Activated CD8-positive, alpha-beta memory T cell treated with anti-CD3 and anti-CD28 coated beads for 4 hours (primary cell): ENCODE measurements at places on chromosomes 7 and 10.
A peak's percentile ranks its signal among the peaks of the same experiment; 100 is the strongest.

GRCh38 chr10:45439873-45440272 lies 65.9 kb downstream of the ALOX5 start:
- DNase-seq: no peak

DNA sequence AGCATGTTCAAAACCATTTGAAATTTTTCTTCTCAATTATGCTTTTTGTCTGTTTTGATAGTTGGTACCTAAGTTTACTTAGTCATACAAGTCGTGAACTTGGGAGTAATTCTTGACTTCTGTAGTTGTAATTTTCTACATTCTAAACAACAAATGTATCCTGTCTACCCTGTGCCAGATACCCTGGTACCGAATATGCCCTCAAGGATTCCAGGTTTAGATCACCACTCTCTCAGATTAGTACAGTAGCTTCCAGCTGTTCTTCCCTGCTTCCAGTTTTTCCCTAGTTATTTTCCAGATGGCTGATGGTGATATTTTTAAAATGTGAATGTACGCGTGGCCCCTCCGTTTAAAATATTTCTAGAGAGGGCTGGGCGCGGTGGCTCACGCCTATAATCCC lies 6.5 kb downstream of the STAM start:
- no peak for DNase-seq

DNA sequence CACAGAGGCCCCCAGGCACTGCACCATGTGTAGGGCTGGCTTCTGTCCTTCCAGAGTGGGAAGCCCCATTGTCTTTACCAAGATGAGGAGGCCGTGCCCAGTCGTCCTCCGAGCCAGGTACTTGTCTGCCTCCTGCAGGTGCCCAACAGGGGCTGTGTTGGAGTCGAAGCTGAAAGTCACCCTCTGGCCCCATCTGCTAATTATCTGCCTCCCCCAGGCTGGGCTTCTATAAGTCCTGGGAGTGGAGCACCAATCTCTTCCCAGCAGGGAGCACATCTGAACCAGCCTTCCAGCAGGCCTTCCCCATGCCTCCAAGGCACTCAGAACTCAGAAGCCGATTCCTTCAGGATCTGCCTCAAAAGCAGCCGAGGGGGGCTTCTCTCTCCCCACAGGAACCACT lies 11.6 kb upstream of the CHST15 start:
- no peak for DNase-seq

- no peak for DNase-seq
Observed at GRCh38 chr7:1452205-1452604, 7.1 kb downstream of the MICALL2 start.

GRCh38 chr7:57868771-57869483 lies 418.9 kb downstream of the ZNF716 start:
- DNase-seq: no peak

DNA sequence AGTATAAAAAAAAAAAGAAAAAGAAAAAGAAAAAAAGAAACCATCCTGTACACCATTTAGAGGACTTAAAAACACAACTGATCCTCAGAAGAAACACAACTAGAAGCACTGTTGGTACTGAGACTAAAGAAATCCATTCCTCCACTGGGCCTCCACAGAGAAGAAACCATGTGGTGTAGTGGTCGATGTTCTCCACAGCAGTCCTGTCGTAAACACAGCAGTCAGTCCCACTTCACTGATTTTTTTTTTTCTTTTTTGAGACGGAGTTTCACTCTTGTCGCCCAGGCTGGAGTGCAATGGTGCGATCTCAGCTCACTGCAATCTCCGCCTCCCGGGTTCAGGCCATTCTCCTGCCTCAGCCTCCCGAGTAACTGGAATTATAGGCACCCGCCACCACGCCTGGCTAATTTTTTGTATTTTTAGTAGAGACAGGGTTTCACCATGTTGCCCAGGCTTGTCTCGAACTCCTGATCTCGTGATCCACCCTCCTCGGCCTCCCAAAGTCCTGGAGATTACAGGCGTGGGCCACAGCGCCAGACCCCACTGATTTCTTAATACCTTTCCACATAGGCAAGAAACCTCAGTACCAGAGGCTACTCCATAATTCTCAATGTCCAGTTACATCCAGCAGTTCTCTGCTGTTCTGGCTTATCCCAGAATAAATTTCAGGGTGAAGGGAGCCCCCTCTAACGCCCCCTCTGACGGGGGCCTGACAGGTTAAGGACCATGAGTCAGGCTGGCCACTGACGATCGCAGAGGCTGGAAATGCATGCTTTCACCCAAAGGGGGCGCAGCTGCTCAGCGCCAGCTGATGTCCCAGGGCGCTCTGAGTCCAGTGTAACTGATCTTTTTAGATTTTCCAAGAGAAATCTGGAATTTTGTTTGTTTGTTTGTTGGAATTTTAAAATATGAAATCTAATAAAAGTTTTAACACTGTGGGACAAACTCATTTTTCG lies 24.8 kb upstream of the FFAR4 start:
- no peak for DNase-seq

DNA sequence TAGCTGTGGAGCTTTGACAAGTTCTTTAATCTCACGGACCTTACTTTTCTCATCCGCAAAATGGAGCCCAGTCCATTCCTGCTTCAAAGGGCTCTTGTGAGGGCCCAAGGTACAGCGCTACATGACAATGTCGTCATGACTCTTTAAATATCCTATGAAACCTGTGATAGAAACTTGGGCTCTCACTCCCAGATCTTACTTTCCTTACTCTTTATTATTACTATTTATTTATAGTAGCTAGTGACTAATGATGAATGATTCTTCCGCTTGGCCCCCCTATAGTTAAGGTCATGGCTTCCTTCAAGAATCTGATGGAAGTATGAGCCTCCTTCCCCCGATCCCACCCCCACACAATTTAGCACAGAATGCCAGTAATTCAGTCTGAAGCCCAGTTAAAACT lies 41.9 kb downstream of the RBM20 start:
- DNase-seq: no peak

DNA sequence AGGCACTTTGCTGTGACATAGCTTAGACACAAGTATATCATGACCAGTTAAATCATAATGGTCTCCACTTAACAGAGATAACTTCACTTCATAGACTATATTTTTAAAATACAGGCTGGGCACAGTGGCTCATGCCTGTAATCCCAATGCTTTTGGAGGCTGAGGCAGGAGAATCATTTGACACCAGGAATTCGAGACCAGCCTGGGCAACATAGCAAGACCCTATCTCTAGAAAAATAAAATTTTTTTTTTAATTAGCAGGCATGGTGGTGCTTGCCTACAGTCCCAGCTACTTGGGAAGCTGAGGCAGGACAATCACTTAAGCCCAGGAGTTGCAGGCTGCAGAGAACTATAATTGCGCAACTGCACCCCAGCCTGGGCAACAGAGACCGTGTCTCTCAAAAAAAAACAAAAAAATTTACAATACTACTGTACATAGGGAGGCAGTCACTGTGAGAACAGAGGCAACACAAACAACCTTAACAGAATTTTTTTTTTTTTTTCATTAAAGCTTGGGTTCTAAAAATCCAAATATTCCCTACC lies 105.1 kb downstream of the USP6NL start:
- DNase-seq: no peak

DNA sequence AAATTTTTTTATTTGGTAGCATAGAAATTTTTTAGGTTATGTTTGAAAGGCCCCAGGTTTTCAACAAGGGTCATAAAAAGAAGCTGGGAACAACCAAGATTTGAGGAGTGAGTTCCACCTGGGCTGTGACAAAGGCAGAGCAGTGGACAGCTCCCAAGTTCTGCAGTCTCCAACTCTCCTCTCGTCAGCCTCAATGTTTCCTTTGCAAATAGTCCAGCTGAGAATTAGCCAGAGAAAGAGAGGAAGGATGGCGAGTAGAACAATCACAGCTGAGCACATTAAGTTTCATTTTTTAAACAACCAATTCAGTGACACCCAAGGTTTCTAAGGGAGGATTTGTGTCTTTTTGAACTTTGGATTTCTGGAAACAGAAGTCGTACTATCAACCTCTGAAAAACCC lies 143.2 kb downstream of the NRCAM start:
- DNase-seq: no peak

DNA sequence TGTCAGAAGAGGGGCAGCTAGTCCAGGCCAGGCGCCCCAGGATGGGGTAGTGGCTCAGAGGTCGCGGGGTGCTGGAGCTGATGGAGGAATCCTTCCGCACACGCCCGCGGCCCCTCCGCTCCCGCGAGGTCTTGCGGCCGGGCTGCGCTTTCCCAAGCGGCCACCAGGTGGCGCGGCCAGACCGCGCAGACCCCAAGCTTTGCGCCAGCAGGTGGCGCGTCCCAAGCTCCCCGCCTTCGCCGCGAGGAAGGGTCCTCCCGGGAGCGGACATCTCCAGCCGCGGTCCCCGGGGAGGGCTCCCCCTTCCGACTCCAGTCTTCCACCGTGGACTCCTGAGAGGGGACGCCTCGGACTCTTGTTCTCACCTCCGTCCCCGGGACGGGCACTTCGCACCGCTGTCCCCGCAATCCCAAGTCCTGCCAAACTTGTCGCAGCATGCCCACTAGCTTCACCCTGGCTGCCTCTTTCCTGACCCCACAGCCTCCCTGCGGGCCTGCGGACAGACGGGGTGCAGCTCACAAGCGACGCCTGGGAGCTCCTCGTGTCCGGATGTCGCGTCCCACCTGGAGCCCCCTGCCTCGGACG lies 19.4 kb downstream of the KCNK18 start:
- DNase-seq: peak; percentile 25

GRCh38 chr7:82972135-82972534 lies 190.5 kb downstream of the PCLO start:
- no peak for DNase-seq

GRCh38 chr10:113613977-113614690 lies 49.7 kb downstream of the NRAP start:
- no peak for DNase-seq

DNA sequence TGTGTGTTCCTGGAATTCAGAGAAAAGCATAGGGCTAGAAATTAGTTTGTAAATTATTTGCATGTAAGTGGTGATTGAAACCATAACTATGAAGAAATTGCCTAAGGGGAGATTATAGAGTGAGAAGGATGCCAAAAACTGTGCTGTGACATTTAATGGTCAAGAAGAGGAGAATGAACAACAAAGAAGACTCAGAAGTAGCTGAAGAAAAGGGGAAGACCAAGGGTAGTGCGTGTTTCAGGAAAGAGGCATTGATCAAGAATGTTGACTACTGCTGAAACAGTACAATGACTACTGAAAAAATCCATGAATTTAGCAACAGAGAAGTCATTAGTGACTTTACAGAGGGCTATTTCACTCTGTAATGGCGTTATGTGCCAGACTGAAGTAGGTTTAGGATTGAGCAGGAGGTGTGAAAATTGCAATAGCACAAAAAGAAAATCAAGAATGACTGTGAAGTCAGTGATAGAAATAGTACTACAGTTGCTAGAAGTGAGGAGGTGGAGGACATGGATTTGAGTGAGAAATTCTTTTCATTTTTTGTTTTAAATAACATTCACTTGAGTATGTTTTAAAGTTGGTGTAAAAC lies 28.9 kb upstream of the SAMD9L start:
- no peak for DNase-seq

DNA sequence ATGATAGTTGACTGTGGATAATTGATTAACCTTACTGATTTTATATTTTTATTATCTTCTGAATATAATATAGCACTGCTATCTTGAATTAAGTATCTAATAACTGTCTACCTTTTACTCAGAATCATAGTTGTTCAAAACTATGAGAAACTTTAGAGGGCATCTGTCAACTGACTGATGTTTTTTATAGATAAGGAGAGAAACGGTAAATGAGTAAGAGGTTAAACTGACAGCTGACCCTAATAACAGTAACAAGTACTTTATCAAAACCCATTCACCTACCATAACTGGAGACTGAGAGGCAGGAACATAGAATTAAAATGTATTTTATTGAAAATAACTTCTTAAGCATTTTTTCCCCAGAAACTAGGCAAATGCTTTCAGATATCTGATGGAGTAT lies 62.2 kb downstream of the CYP51A1 start:
- DNase-seq: no peak

DNA sequence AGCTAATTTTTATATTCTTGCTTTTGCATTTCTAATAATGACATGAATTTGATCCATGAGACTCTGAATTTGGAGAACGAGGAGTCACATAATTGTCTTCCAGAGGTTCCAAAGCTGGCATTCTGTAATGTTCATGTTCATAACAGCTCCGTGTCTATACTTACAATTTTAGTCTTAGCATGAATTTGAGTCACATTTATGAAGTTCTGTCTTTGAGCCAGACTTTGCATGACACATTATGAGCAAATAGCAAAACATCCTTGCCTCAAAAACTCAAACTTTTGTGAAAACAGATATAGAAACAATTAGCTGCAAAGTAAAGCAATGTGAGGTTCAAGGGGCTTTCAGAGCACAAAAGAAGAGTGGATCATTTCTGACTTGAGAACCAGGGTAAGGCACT lies 44.5 kb upstream of the CAV2 start:
- DNase-seq: no peak

- DNase-seq: no peak
Observed at GRCh38 chr7:13953368-13953767, 36.1 kb downstream of the ETV1 start.

GRCh38 chr7:41967156-41967555 lies 264.3 kb upstream of the INHBA start:
- DNase-seq: no peak

GRCh38 chr7:91263384-91264045 lies 718 bp upstream of the FZD1 start:
- no peak for DNase-seq

GRCh38 chr10:93993782-93994437 lies at the start of gene PLCE1:
TSS of gene PLCE1 (plus strand) at chr10:93993931. CDS start at chr10:94031047, 37,116 bp downstream.
- no peak for DNase-seq

- no peak for DNase-seq
Observed at GRCh38 chr7:47407136-47407535, 174.8 kb downstream of the TNS3 start.

DNA sequence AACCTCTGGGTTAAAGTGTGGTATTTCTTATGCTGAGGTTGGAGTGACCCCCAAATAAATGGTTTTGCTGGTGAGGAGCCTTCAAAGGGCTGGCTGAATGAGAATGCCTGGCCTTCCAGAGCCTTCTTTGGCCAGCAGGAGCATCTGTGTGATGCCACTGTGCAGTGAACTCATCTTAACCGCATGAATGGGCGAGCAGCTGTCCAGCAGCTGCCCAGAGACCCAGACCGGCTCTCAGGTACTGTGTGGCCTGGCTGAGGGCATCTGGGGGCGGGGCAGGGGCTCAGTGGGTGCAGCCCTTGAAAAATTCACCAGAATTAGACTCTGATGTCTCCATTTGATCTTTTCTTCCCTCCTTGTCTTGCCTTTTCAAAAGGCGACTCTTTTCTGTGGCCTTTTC lies 59.0 kb downstream of the SYPL1 start:
- no peak for DNase-seq

GRCh38 chr7:22350466-22351328 lies 6.3 kb downstream of the RAPGEF5 start:
- DNase-seq: no peak

GRCh38 chr10:1253523-1254353 lies 197.6 kb downstream of the WDR37 start:
- DNase-seq: no peak
